ENCODE measurements at places on chromosomes 1 and 21.

DNA sequence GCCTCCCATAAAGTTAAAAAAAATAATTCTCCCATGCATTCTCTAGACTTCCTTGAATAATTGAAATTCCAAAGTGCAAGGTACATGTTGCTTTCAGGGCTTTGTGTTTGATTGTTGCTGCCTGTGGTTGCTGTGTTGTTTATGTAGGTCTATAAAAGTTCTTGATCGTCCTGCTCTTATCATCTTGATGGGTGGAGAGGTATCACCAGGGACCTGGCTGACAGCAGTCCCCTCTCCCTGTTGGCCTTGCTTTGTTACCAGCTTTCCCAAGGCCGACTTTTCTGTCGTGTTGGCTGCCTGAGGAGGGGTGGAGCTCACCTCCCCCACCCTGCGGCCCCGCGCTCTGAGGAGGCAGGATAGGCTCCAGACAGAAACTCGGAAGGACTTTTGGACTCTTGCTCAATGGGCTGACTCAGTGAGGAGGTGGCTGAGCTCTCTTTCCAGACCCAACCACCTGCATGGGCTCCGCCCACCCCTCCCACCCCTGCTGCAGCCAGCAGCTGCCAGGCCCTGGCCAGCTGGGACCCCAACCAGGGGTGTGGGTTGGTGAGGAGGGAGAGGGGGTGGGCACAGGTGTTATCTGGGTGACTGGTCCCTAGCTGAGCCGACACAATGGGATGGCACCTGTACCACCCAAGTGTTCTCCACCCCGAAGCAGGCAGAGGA, 2.0 kb downstream of the INAVA start:
- no peak for DNase-seq

- no peak for DNase-seq
Observed at GRCh38 chr1:54064299-54064698, 10.9 kb downstream of the TCEANC2 start.

DNA sequence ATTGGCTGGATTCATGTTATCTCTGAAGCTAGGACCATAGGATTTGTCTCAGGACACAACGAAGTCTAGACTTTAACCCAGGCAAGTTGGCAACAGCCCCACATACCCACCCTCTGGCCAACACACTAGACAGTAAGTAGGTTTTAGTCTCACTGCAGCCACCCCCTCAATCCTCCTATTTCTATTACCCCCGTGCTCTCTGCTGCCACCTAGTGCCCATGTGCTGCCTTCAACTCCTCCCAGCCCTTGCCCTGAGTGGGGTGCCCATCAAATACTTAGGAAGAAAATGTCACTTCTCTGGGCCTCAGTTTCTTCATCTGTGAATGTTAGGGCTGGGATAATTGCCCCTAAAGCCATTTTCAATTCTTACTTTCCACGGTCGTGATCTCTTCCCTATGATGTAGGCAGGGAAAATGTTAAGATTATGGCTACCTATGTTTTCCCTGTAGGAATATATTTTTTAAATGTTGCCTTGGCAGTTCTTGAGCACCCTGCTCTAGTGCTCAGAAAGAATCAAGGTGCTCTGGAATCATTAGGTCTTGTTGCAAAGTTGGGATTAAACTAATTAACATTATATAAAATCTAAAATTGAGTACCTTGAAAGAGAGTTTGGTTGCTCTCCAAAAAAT, 213.0 kb downstream of the LMX1A start:
- no peak for DNase-seq

- no peak for DNase-seq
Observed at GRCh38 chr1:63784083-63784482, 10.3 kb downstream of the ROR1 start.

- no peak for DNase-seq
Observed at GRCh38 chr1:161068306-161069234, 1.1 kb downstream of the ARHGAP30 start.

GRCh38 chr1:236099355-236099974, 34.6 kb upstream of the NID1 start:
- no peak for DNase-seq

DNA sequence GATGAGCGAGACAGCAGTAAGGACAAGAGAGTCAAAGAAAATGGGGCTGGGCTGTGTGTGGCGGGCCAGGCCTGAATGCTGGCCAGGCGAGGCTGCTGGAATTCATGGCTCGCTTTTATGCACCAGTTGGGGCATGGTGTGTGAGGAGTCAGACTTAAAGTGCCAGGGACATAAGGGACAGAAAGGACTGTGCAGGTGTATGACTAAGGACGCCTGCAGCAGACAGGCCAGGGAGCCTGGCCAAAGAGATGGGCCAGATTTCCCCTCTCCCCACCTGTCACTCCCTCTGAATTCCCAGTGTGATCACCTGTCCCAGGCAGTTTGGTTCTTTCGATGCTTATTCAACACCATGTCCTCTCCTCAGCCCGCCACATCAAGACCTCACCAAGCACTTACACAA, 16.9 kb upstream of the SMIM12 start:
- DNase-seq: no peak

- no peak for DNase-seq
Observed at GRCh38 chr1:30852026-30852425, 56.5 kb downstream of the SDC3 start.

DNA sequence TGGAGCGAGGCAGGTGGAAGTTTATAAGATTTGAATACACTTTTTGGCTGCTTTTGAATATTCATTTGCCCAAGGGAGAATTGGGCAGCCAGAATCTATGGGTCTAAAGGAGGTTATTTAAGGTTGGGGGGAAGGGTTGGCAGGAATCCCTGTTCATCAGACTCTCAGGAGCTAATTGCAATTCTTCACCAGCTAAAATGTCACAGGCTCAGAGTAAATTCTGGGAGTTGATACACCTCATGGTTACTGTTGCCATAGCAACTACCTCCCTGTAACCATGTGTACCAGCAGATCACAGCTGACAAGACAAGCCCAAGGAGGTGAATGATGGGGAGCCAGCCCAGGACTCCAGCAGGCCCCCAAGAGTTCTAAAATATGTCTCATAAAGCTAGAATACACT, 75.5 kb downstream of the CAMK2N1 start:
- no peak for DNase-seq

GRCh38 chr1:14403961-14404645, 194.4 kb upstream of the KAZN start:
- DNase-seq: no peak

DNA sequence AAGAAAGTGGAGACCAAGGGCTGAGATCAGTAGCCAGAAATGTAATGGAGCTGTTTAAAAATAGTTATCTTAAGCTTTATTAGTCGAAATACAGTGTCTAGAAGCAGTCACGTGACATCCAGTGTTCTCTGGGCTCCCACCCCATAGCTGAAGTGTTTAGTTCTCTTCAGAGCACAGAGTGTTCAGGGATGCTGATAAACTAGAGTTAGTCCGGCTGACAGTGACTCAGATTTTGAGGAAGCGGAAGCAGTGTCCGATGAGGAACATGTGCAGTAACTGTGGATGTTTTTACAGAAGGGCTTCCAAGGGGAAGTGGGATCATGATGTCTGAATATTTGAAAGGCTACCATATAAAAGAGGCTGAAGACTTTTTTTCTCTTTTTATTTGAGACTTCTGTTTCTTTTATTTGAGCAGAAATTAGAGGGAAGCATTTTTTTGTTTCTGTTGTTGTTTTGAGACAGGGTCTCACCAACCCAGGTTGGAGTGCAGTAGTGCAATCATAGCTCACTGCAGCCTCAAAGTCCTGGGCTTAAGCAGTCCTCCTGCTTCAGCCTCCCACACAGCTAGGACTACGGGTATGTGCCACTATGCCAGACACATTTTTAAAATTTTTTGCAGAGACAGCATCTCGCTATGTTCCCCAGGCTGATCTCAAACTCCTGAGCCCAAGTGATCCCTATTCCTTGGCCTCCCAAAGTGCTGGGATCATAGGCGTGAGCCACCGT, 124.2 kb downstream of the GALNT2 start:
- DNase-seq: no peak

- DNase-seq: no peak
Observed at GRCh38 chr1:150798525-150798924, 9.5 kb downstream of the CTSK start.
